ENCODE measurements at places on chromosomes 7 and 10.

DNA sequence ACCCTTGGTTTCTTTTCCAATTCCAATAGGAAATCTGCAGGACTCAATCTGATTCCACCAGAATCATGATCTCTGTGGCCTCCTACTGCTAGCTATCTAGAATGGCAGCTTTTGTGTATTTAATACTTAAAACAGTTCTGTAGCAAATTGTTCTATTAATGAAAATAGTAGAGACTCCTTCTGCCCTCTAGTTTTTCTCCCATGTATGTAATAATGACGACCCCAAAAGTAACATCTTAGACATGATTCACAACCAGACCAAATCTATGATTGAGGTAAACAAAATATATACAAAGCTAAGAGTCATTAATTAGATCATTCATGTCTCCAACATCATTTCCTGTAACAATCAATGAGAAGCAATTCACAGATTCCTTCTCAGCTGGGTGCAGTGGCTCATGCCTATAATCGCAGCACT is 259.1 kb upstream of the MKLN1 start:
- DNase-seq = no peak

DNA sequence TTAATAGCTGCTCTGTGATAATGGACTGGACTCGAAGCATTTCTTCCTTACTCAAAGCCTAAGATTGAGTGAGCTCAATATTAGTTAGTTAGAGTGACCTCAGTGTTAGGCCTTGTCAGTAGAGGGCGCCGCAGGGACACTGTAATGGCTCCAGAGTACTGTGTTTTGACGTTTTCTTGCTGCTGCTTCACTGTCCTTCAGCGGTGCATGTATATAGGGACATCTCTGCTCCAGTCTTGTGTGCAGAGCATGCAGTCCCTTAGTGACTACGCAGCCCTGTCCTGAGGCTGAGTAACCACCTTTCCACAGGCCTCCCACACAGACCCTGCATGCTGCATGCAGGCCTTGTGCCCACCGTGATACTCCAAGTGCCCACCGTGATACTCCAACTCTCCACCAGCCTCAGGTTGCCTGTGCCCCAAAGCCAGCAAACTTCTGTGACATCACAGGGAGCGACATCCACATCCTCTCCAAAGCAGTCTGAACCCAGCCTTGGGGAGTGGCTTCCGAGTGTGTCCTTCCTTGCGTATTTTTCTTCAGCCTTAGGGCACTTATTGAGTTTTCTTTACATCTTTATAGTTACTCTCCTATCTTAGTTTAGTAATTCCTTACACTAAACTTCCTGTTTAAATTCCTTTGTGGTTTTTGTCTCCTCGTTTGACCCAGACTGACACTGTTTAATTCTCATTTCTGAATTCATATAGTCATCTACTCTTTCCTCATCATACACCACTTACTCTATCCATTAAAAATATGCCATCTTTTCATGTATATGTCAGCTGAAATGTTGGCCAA is 118.2 kb downstream of the JAZF1 start:
- DNase-seq = peak; percentile 84

GRCh38 chr7:15104411-15105092 is 202.0 kb upstream of the DGKB start:
- no peak for DNase-seq

DNA sequence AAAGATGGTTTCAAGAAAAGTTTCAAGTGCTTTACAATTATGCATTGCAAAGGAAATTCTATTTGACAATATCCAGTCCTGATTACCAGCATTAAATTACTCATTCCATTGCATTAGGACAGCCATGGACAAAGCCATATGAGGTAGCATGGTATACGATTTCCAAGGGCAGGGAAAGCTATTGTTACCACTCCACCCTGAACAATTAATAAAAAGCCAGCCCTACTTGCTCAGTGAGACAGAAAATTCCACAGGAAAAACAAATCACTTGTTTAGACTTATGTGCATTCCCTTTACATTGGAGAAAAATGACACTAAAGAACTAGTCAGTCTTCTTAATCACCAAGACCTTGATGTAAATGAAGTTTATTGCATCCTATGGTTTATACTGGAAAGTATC is 5.6 kb downstream of the CD36 start:
- no peak for DNase-seq

- no peak for DNase-seq
Measured at GRCh38 chr7:29548823-29549222, 14.8 kb upstream of the PRR15 start.

Data from Karpas-422 (cell line).